SK-MEL-5 (cell line): ENCODE measurements at places on chromosomes 12 and 14.

DNA sequence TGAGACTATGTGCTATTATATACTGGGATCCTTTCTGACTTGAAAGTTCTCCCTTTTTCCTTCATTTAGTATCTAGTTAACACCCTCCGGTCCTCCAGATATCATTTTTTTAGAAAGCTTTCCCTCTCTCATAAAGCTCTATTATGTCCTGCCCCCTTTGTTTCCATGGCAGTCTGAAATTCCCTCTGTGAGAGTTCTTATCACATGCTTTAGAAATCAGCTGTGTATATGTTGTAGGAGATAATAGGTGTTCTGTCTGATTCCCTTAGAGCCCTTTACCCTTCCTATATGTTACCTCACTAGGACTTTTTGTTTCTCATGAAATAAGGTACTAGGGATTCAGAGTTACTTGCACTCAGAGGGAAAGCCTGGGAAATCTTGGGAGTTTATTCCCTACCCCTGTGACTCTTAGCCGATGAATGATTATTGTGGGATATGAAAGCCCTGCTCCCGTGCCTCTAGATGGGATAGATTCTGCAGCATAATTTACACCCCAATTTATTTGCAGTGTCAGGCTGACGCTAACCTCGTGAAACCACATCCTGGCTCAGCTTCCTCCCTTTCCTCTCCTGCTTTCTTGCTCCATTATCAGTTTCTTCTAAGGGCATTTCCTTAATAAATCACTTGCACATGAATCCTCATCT, 448.4 kb downstream of the MDGA2 start:
- peak; percentile 97 for DNase-seq

DNA sequence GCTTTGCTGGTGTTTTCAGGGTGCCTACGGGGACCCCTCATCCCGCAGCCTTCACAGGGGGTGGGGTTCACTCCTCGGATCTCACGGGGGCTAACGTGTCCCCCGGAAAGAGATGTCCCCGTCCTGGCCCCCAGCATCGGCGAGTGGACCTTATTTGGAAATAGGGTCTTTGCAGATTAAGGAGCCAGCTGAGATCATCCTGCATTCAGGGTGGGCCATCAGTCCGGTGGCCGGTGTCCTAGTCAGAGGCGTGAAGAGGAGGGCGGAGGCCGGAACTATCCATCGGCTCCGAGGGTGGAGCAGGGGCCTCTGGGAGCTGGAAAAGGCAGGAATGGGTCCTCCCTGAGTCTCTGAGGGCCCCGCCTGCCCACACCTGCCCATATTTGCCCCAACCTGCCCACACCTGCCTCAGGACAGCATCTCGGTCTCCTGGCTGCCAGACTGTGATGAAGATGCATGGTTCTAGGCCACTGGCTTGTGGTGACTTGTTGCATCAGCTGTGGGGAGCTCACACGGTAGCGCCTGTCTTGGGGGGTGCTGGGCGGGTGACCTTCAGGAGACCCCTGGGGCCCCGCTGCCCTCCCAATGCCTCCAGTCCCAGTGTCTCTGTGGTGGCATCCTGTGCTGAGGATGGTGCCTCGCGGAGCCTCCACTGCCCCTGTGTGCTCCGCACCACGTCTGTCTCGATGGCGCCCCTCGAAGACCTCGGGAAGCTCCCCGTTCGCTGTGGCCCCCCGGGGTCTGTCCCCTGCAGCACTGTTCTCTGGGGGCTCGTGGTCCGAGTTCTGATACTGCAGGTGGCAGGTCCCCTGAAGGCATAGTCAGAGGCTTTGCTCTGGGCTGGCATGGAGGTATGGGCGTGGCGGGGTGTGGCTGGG, 14.7 kb downstream of the NOC4L start:
- DNase-seq = no peak

DNA sequence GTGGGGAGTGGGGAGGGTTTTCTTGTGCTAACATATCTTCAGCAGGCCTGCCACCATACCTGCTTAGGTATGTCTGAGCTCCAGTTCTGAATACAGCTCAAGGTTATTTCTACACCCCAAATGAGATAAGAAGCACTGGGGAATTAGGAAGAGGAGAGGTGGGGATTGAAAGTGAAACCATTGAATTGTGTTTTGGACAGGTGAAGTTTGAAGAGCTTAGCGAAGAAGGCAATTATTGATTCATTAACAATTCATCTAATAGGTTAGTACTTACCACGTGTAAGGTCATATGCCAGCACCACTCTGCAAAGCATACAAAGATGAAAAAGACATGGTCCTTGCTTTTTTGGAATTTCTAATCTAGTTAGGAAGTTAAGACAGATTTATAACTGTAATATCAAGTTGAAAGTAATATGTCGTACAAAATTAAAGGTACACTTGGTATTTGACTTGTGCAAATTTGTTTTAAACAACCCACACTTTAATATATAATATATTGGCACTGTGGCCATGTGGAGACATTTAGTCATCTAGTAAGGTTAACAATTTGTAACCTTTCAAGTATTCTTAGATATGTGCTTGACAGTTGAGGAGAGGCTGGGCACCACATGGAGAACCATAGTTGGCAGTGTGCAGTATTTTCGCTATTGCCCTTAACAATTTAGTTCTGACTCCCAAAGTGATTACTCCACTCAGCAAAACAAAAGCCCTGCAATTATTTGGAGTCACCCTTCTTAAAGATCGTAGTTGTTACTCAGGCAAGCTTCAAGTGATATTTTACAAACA, 3.6 kb downstream of the SMCO3 start:
- DNase-seq = no peak

DNA sequence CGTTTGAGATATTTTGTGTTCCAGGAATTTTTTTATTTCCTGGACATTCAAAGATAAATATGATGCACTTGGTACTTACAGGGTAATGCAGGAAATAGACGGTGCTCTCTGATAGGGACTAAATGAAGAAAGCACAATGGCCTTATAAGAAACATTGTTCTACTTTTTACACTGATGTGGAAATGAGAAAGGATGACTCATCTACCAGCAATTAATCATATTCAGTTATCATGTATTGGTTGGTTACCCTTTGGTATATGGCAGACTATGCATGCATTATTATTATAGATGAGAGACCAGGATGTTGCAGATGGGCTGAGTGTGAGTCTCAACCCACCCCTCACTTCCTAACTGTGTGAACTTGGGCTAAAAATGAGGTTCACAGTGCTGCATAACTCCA, 222.2 kb downstream of the FLRT2 start:
- no peak for DNase-seq

- no peak for DNase-seq
Observed at GRCh38 chr12:52053536-52054209, 2.4 kb downstream of the NR4A1 start.

- DNase-seq = no peak
Observed at GRCh38 chr12:17411662-17412061, 678.3 kb downstream of the RERGL start.

DNA sequence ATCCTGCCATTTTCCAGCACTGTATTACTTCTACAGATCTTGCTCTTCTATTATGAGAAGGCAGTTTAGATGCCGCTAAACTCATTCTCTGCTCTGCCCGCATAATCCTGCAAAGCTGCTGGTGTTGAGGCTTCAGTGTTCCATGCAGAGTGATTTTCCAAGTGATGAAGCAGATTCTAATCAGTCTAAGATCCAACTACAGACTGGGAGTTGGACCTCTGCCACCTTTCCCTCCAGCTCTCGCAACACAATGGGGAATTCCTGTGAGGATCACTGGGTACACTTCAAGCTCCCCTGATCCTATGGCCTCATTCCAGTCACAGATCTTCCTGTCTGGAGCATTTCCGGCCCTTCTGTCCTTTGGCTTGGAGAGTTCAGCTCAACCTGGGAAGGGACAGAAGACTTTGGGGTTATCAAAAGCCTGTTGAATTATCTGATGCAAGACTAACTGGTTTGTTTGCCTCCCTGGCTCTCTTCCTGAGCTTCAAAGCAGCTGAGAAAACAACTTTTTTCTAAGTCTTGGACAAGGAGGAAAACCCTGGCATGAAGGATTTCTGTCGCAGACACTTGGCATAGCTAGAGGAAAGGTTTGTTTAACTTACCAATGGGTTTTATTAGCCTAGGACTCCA, 333.9 kb downstream of the ZFP36L1 start:
- no peak for DNase-seq

- no peak for DNase-seq
Observed at GRCh38 chr12:132327336-132328171, 1.8 kb downstream of the GALNT9 start.

- no peak for DNase-seq
Observed at GRCh38 chr12:93316623-93316971, 61.1 kb upstream of the NUDT4 start.

GRCh38 chr12:121318121-121318520, 21.6 kb upstream of the CAMKK2 start:
- DNase-seq = no peak

DNA sequence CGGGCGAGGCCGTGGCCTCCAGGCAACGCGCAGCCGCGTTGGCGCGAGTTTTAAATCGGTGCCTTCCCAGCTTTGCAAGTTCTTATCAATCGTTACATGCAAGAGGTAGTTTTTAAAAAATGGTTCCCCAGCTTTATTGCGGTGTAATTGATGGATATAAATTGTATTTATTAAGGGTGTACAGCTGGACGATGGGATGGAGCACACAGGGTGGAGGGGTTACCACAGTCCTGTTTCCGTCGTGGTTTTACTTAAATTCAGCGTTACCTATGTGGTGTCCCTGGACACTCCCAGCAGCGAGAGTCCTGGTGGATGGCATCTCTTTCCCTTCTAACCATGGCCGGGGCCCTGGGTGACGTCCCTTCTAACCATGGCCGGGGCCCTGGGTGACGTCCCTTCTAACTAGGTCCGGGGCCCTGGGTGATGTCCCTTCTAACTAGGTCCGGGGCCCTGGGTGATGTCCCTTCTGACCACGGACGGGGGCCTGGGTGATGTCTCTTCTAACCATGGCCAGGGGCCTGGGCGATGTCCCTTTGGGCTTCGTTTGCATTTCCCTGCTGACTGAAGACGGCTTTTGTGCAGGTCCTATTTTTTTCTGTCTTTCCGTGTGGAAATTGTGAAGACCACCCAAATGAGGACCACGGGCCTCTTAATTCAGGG, 97.9 kb downstream of the TNFAIP2 start:
- DNase-seq = no peak
